Stimulated activated CD4-positive, alpha-beta T cell treated with anti-CD3 and anti-CD28 coated beads, Interleukin-2, amount 100 ng/mL, for 48 hours (primary cell): ENCODE measurements at places on chromosomes 4 and X.

- no peak for DNase-seq
These were observed 376.9 kb downstream of the CXXC4 start for GRCh38 chr4:104117776-104118175.

GRCh38 chr4:132328761-132329160 lies 820.3 kb upstream of the PCDH10 start:
- no peak for DNase-seq

GRCh38 chrX:47564438-47565085 lies 3.6 kb downstream of the ARAF start:
- no peak for DNase-seq

- DNase-seq, result no peak
These were observed 816 bp downstream of the EREG start for GRCh38 chr4:74365761-74366160.

DNA sequence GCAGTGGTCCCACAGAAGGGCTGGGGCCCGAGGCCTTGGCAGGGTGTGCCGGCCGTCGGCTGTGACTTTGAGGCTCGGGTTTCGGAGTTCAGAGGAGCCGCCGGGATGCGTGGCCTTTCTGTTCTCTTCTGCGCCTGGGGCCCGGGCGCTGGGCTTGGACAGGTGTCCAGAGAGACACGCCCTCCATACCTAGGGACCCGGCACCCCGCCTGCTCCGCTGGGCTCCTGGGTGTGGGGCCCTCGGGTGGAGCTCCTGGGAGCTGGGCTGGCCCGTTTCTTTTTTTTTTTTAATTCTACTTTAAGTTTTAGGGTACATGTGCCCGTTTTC lies 11.3 kb downstream of the FGFRL1 start:
- DNase-seq, result no peak

DNA sequence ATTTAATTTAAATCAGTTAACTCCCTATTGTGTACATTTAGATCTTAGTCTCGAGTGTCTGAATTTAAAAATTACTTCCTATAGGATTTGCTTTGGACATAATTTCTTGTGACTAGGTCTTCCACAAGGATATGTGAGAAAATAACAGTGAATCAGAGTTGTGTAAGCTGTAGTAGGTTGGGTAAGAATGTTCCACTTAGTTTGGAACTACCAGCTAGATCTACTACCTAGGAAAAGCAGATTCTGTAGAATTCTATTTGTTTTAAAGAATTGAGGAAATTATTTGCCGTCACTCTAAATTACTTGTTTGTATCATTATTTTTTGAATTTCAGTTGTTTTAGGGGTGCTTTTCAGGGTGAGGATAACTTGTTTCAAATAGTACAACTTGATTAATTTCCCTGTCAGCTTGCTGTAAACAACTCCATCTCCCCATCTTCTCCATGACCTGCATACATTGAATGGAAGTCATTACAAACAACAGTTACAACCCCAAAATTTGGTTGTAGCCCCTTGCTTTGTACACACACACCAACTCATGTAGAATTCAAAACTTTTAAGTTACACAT lies 1.3 kb downstream of the MTHFD2L start:
- no peak for DNase-seq

GRCh38 chr4:98932539-98932938 lies 3.6 kb upstream of the EIF4E start:
- no peak for DNase-seq

- no peak for DNase-seq
These were observed 21.2 kb downstream of the NSG1 start for GRCh38 chr4:4408132-4408523.

GRCh38 chrX:30892591-30892990 lies 3.5 kb upstream of the TAB3 start:
- DNase-seq, result no peak

- DNase-seq, result no peak
These were observed 281.0 kb downstream of the LDB2 start for GRCh38 chr4:16617435-16617834.

GRCh38 chr4:159220353-159220752 lies 117.5 kb downstream of the RAPGEF2 start:
- no peak for DNase-seq

DNA sequence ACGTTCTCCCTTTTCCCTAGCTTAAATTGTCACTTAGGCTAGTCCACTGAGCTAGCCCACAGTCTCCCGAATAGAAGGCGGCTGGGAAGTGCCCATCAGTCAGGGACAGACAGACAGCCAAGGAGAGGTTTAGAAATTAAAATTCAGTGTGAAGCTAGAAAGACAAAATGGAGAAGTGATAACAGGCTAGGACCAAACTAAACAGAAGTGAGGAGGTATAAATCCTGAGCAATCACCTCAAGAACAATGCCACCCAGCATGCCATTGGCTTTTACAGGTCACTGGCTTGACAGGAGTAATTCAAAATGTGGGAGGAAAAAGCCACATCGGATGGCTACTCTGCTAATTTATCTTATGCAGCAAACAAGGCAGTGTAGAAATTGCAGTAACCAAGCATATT lies 138.9 kb downstream of the MAPK10 start:
- DNase-seq, result no peak

- no peak for DNase-seq
These were observed 27.6 kb downstream of the MAP3K15 start for GRCh38 chrX:19487520-19488200.

GRCh38 chr4:53478671-53479456 lies 101.4 kb downstream of the FIP1L1 start:
- no peak for DNase-seq

DNA sequence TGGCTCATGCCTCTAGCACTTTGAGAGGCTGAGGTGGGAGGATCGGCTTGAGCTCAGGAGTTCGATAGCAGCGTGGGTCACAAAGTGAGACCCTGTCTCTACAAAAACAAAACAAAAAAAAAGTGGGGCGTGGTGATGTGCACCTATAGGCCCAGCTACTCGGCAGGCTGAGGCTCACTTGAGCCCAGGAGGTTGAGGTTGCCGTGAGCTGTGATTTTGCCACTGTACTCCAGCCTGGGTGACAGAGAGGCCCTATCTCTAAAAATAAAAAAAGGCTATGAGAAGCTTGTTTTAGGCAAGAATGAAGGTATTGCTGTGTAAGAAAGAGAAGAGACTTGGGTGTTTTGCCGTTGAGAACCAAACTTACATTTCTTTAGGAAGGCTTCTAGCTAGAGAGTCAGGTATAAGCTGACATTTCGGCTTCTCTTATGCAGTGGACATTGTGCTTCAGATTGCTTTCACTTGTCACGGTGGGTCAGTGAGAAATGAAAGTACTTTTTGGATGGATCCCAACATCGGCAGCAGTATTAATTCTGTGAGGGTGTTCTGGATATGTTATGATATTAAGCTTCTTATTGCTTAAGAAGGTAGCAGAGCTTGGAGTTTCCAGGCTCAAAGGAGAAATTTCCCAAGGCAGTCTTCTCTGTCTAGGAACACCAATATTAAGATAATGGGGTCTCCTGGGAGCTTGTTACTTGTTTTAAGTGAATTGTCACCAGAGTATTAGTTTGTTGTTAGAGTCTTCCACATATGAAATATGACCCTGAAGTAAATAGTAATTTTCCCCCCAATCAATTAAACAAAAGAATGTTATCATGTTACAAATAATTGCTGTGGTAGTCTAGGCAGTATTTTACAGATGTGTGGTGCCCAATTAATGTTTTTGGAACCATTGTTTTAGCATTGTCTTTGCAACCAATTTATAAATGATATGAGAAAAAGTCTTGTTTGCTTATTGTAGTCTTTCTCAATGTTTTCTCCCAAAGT lies 17.6 kb downstream of the TMEM131L start:
- DNase-seq, result no peak

- no peak for DNase-seq
These were observed 163.6 kb upstream of the ANK2 start for GRCh38 chr4:112885897-112886296.

DNA sequence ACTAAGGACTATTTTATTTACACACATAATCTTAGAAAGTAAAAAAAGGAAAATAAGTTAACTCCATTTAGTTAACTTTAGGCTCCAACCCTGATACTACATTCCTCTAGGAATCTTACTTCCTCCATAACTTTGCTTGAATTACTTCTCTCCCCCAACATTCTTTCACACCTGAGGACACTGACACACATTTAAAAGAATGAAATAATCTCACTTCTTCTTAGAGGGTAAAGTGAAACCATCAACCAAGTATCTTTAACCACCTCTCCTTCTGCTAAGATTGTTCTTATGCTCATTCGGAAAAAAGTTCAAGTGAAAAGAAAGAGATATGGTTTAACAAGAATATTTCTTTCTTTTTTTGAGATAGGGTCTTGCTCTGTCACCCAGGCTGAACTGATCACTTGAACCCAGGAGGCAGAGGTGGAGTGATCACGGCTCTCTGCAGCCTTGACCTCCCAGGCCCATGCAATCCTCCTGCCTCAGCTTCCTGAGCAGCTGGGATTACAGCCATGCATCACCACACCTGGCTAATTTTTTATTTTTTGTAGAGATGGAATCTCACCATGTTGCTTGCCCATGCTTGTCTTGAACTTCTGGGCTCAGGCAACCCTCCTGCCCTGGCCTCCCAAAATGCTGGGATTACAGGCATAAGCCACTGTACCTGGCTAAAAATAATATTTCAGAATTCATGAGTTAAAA lies 28.5 kb downstream of the SLC25A4 start:
- DNase-seq, result no peak

- no peak for DNase-seq
These were observed 591.5 kb downstream of the GALNTL6 start for GRCh38 chr4:172404676-172405075.

- no peak for DNase-seq
These were observed 24.2 kb downstream of the NKX1-1 start for GRCh38 chr4:1381944-1382541.

DNA sequence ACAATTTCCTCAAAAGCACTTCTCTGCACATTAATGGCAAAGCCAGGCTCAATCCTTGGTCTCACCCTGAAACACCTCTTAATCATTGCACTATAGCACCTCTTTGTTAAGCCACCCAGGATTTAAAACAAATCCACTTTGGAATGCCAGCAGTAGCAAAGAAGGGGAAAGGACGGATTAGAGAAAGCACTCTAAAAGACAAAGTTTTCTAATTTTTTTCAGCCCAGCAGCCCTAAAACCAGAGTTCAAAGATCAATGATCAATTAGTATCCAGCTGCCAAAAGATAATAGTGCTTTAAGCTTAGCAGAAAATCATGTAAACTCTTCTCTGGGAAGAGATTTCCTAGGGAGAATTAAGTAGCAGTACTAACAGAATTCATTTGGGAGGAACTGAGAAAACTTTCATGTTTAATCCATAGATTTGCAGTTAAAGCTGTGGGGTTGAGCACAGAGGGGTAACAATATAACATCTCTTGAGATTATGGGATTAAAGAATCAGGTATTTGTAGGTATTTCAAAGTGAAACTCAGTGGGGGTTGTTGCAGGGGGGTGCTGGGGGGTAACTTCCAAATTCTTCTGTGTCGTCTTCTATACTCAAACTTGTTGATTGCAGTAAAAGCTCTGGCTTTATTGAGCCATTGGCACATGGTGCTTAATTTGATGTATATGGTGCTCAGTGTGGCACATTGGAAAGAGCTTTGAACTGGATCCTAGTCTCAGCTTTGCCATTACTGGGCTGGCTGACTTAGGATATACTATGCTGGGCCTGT lies 61.8 kb downstream of the LRRC66 start:
- no peak for DNase-seq

DNA sequence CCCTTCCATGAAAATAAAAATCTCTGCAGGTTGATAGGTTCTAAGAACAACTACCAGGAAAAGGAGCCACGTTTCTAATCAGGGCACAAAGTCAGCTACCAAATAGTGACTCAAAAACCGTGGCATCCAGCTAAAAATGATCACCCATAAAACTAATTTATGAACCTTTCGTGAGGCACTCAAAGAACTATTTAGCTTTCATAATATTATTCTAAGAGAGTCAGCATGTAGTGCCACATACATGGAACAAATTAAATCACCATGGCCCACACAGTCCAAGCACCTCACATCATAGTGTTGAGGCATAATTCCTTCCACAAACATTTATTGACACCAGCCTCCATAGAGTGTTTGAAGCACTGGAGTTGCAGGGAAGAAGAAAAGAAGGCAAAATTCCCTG lies 252.0 kb upstream of the PPARGC1A start:
- DNase-seq, result no peak

DNA sequence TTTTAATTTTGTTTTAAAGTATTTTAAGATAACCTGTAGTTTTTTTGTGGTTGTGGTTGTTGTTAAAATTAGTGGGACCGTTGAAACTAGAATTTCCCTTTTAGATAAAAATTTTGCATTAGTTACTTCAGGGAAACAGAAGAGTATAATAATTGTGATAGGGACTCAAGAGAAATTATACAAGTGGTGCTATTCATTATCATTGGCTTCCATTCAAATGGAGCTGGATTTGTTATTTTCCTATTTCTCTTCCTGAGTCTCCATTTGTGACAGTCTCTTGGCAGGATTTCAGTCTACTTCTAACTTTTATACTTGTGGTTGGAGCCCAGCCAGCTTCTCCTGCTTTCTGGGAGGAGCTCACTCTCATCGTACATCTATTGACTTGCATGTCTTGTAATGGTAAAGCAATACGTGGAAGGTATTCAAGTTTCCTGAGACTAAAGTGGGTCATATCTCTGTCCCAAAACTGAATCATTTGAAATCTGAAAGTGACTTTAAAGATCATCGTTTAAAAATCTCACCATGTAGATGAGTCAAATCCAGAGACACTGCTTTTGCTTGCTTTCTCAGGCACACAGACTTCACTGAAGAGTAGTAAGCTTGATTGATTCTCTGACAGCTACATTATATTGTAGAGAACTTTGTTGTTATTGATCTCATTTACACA lies 155.8 kb downstream of the RPA4 start:
- DNase-seq, result no peak

- no peak for DNase-seq
These were observed 8.8 kb upstream of the FAM9C start for GRCh38 chrX:13053171-13053570.

DNA sequence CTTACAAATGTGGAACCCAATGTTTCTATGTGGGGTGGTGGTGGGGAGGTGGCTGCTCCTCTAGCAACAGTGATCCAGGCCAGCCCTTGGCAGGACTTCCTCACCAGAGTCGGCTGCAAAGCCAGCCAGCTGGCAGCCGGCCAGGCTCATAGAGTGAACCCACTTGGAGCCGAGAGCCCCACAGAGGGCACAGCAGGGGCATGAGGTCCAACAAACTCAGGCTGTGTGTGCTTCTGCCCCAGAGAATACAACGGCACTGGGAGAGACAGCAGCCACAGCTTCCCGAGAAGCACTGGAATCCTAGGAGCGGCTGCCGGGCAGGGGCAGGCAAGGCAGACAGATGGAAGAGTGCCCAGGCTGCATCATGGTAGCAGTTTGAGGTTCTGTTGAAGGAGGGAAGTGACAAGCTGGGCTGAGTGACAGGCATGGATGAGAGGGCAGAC lies 23.5 kb upstream of the SOWAHD start:
- no peak for DNase-seq

- DNase-seq, result peak; percentile 48
These were observed 53.8 kb downstream of the ZFYVE28 start for GRCh38 chr4:2364654-2365053.

- no peak for DNase-seq
These were observed 127.9 kb upstream of the NHS start for GRCh38 chrX:17247144-17247543.

DNA sequence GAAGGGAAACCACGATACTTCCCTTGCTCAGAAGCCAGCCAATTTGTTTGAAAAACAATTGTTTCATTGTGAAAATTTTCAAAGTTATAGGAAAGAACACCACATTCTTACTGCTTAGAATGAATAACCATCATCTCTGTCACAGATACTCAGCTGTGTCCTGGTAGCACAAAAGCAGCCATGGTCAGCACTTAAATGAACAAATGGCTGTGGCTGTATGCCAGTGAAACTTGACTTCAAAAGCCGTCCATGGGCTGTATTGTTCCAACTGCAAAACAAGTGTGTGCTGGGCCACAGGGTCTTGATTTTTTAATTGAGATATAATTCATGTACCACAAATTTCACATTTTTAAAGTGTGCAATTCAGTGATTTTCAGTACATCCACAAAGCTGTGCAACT lies 19.6 kb downstream of the NSDHL start:
- no peak for DNase-seq
